Stimulated activated CD8-positive, alpha-beta memory T cell treated with anti-CD3 and anti-CD28 coated beads, Interleukin-7, amount 100 ng/mL, for 1 hour (primary cell): ENCODE measurements at places on chromosomes 7 and 10.

GRCh38 chr10:68359189-68359588 lies 26.5 kb upstream of the PBLD start:
- DNase-seq, result no peak

- DNase-seq, result no peak
These were observed 10.3 kb downstream of the FAM241B start for GRCh38 chr10:69640196-69640980.

DNA sequence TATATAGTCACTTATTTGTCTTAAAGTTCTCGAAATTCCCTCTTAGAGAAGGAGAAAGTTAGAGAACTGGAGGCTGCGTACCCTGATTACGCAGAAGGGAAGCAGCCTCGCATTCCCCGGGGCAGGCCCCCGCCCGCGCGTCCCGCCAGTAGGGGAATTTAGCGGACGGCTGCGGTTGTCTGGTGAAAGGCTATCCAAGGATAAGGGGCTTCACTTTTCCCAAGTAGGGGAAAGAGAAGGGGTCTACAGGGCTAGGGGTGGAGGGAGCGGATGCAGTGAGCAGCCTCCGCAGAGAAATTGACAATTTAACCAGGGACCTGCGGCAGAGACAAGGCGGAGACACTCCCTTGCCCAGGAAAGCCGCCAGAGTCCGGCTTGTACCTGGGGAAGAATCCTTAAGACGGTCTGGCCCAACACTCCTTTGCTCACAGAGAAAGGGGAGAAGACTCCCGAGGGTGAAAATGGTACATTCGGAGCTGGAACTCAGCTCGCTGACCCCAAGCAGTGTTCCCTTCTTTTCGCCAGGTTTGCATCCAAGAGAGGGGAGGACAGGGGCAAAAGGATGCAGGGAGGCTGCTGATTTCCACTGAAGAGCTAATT lies 994 bp upstream of the MAGI2 start:
- DNase-seq, result no peak

DNA sequence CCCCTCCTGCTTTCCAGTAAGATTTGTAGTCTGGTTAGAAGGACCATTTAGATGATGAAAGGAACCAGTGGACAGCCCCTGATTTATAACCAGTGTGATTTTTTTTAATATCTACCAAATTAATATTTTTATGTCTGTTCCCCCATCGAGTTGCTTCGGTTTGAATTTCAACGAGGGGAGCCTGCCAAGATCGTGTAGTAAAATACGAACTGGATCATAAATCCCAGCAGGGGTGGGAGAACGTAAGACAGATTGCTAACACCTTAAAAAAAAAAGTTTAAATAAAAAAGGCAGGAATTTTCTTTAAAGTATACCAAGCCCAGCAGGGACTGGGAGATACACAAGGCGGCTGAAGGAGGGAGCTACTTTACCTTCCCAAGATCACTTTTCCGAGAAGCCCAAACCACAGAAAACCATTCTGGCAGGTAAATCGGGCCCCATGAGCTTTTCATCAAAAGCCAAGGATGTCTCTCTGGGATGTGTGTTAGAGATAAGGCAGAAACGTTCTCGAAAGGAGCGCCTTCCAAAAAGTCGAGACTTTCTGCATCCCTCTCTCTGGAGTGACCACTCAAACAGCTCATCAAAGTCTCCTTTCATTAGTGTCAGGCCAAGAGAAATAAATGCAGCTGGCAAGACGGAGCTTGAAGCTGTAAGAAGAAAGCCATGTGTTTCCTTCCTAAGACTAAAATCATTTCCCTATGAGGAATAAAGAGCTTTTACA lies 270.5 kb upstream of the NFE2L3 start:
- no peak for DNase-seq

DNA sequence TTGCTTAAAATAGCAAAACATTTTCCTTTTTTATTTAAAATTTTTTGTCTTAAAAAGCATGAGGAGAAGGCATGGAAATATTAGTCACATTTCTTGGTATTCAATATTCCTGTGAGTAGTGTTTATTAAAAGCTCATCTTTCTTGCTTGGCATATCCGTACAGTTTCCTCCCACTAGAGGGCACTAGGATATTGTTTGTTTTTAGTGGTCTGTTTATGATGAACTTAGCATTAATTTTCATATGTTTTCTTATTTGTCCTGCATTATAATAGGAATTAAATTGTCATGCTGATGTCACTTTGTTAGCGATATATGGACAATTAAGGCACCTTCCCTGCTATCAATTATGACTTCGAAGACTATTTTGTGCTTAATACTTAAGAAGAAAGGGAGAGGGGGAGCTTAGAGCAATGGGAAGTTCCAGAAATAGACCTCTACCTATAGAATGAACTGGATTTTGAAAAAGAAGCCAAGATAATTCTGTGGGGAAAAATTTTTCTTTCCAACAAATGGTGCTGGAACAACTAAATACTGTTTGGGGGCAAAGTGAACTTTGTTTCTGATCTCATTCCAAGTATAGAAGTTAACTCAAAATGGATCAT lies 91.0 kb upstream of the STRIP2 start:
- DNase-seq, result no peak

- DNase-seq, result no peak
These were observed 49.9 kb upstream of the ZRANB1 start for GRCh38 chr10:124892031-124892430.

DNA sequence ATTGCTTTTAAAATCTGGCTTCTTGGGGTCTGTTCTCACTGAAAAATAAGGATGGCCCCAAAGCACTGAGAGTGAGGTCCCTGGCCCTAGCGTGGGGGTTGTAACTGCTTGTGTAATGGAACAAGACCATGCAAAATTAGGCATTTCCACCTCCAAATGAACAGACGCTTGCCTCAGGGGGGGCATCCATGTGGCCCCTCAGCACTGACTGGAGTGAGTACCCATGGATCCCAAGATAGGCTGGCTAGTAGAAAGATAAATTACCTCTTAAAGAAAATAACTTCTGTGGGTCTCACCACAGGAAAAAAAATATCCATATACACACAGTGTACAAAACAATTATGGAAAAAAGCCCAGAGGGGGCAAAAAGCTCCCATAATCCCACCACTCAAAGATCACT lies 15.2 kb upstream of the CPA1 start:
- no peak for DNase-seq
